ENCODE measurements at places on chromosomes 12 and 14. TPM values are rescaled to one million over a fixed set of nuclear protein-coding genes. Genes with fewer than 3 reads are reported as not detected.

GRCh38 chr12:29389295-29389919, 8.4 kb upstream of the ERGIC2 start:
- no peak for DNase-seq

- DNase-seq: no peak
These were observed 1.0 kb downstream of the TMEM30B start for GRCh38 chr14:61280092-61280525.

GRCh38 chr12:127820846-127821245, 446.1 kb upstream of the TMEM132C start:
- DNase-seq: no peak

- DNase-seq: peak; percentile 8
These were observed 197.4 kb downstream of the DUSP6 start for GRCh38 chr12:89154743-89155499.

- no peak for DNase-seq
These were observed 7.9 kb downstream of the PPFIBP1 start for GRCh38 chr12:27531896-27532295.

- DNase-seq: peak; percentile 76
These were observed 127.4 kb downstream of the KTN1 start for GRCh38 chr14:55707365-55707804.

GRCh38 chr12:91040096-91040755, 17.6 kb downstream of the KERA start:
- peak; percentile 47 for DNase-seq

GRCh38 chr12:106585521-106586277, 2.9 kb downstream of the RFX4 start:
- DNase-seq: no peak

DNA sequence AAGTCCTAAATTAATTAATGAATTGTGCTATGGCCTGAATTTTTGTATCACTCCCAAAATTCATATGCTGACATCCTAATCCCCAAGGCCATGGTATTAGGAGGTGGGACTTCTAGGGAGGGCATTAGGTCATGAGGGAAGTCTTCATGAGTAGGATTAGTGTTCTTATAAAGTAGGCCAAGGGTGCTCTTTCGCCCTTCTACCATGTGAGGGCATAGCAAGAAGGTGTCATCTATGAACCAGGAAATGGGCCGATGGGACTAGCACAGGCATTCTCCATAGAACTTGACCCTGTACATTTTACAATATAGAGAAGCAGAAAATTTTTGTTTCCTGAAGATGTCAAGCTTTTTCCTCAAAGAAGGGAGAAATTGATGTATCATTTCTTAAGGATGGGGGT, 12.5 kb downstream of the SYT10 start:
- DNase-seq: no peak

DNA sequence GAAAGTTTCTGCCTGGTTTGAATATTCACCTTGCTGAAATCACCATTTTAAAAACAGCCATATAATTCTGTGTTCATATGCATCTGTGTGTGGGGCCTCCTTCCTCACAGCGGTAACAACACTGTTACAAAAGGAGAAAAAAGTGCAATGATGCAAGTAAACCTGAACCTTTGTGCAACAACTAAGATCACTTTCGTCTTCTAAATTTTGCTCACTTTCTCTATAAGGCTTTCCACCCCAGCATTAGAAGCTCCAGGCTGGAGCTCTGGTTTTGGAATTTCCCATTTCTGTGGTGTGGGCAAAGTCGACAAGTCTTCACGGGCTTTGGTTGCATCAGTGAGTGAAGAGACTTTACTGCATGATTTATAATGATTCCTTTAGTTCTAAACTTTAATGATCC, 18.4 kb downstream of the FGD6 start:
- DNase-seq: no peak

DNA sequence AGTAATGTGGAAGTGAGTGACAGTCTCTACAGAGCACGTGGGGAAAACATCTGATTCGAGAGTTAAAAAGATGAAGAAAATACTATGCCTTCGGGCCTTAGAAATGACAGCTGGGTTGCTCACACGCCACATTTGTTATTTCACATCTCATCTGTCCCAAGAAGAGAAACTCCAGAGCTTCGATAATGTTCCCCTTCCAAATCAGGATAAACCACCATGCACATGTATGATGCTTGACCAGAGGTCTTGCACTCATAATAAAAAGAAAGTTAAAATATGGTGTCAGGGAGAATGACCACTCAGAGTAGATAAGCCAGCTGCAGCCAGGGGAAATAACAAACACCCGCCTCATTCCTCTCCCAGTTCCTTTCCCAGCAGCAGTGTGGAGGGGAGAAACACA, 34.6 kb downstream of the NIN start:
- no peak for DNase-seq

- DNase-seq: peak; percentile 90
These were observed 18.8 kb upstream of the GAS2L3 start for GRCh38 chr12:100554608-100555077.

DNA sequence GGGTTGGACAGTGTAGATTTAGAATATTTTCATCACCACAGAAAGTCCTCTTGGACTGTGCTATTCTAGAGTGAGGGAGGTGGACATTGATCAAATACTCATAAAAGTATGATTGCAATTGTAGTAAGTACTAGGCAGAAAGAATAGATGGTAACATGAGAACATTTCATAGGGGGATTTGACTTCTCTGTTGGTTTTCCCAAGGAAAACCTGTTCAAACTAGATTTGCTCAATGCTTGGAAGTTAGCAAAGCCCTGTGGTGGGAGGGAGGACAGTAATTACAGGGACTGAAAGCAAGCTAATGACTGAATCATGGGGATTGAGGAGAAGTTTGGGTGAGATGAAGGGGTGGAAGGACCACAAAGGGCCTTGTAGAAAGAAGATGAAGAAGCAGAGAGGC, 24.4 kb upstream of the EID3 start:
- DNase-seq: no peak

DNA sequence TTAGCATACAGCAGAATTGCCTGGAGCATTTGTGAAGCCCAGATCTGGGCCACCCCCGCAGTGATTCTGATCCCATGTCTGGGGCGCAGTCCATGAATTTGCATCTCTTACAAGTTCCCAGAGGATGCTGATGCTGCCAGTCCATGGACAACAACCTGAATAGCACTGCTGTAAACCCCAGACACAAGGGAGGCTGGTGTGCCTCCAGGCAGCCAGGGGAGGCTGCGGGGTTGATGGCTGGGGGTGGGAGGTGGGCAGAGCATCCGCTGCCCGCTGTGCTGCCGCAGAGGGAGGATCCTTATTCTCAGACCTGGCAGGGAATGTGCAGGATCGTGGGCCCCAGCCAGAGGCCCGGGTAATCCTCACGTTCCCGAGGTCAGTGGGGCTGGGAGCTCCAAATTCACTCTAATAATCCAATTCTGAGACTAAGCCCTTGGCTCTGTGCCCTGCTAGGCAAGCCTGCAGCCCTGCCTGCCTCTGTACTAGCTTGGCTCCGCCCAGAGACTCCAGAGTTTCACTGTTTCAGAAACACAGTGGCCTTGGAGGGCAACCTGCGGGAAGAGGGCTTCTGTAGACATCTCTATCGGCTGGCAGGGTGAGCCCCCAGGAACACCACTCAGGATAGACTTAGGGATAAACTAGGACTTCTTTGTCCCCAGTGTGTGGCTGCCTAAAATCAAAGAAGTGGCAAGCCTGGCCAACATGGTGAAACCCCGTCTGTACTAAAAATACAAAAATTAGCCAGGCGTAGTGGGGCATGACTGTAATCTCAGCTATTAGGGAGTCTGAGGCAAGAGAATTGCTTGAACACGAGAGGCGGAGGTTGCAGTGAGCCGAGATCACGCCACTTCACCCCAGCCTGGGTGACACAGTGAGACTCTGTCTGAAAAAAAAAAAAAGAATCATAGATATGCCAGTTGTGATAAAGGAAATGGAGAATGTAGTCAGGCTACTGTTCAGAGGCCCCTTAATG, 17.8 kb upstream of the MLEC start:
- no peak for DNase-seq

DNA sequence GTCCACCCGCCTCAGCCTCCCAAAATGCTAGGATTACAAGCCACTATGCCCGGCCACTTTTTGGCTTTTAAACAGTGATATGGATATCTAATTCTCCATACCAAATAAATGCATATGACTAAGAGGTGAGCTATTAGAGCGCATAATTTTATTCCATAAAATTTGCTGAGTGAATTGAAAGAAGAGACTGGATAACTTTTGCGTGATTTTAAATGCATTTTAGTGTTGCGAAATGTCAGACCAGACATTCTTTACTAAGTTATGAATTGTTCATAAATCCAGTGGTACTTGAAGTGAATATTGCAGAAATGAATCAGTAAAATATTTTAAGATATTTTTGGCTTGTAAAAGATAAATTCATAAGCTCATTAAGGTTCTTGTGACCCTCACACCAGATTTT, 50.9 kb upstream of the DIP2B start:
- DNase-seq: peak; percentile 37

- peak; percentile 72 for DNase-seq
These were observed 11.2 kb downstream of the RHOF start for GRCh38 chr12:121781998-121782979.

DNA sequence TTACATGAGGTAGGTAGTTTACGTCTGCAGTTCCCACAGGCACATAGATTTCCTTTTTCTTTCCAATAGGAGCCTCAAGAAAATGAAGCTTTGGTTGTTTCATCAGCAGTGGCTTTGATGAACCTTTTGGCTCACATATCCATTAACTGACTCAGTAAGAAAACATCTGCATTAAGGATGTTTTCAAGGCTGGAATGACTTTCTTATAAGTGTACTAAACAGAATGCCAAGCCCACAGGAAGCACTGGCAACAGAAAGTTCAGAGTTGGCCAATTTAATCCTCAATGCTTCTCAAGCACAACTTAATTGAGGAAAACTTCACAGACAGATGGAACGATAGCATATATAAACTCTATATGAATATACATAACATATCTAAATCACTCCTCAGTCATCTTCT, 63.5 kb downstream of the ST8SIA1 start:
- peak; percentile 87 for DNase-seq

- no peak for DNase-seq
These were observed 37.4 kb upstream of the PHC1 start for GRCh38 chr12:8876887-8877286.

GRCh38 chr12:117685110-117685926, 283.5 kb downstream of the KSR2 start:
- DNase-seq: no peak

DNA sequence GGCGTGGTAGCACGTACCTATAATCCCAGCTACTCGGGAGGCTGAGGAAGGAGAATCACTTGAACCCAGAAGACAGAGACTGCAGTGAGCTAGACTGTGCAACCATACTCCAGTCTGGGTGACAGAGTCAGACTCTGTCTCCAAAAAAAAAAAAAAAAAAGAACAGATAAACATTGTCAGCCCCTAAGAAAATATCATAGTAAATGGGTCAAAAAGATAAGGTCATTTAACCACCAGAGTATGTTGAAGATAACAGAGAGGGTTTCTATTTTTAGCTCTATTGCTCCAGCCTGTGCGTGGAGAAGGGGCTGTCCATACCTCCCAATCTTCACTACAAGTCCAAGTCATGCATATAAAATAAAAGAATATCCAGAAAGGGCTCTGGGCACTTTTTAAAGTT, 15.4 kb downstream of the LGMN start:
- DNase-seq: no peak

GRCh38 chr14:37985826-37986470, 221.8 kb upstream of the SSTR1 start:
- DNase-seq: peak; percentile 65

DNA sequence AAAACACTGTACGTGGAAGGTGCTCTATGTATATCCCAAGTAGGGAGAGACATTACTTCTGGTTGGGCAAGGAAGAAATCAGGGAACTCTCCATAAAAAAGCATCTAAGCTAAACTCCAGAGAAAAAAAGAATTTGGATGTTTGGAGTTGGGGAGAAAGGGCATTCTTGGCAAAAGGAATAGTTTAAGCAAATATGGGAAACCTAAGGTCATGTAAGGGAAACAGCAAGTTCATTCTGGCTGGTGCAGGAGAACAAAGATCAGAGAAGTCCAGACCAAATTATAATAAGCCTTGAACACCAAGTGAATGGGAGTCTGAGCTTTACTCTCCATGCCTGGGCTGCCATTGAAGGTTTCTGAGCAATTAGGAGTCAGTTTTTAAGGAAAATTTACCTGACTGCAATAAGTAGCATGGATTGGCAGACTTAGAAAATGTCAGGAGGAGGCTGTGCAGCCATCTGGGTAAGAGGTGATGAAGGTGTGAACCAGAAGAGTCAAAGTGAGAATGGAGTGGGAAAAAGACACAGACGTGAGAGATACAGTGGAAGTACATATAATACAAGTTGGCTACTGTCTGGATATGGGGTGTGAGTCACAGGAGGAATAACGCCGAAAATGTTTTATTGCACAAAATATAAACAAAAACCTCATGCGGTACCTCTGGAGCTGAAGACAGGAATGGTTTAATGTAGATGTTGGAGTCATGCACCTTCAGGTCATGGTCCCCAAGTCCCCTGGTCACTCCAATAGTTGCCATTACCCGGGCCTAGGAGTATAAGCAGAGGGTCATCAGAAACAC, 222.6 kb downstream of the MON2 start:
- DNase-seq: peak; percentile 69

GRCh38 chr14:68679746-68680467, 113.0 kb downstream of the ZFP36L1 start:
- no peak for DNase-seq

DNA sequence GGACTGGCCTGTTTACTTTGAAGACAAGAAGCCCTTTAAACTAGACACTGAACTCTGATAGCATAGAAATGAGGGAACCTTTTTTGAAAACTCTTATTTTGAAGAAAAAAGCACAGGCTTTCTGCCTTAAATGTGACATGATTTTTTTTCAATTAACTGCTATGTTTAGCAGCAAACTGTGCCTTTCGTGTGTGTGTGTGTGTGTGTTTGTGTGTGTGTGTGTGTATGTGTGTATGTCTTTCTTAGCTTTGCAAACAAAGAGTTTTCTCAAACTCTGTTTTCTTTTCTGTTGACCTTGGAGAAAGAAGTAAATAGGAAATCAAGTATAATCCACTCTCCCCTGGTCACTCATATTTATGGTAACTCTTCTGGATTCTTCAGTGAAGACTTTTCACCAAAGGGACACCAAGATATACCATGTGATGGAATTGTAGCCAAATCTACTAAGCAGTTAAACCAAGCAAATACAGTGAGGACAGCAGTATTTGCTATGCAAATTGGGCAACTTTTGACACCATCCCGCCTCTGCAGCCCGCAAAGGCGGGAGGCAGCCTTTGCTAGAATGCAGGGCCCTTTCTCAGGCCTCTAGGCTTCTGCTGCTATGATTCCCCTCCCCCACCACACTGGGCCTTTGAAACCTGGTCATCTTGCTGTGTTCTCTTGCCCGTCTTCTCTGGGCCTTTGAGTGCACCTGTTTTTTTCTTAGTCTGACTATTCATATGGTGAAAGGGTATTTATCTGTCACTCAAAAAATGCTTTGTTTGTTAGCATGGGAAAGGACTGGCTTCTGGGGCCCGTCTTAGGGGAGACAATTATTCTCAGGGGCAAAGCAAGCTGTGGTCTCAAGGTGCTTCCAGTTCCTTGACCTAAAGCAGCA, 107.9 kb downstream of the MYRFL start:
- DNase-seq: no peak

GRCh38 chr12:51028126-51028812, 2.1 kb upstream of the SLC11A2 start:
- DNase-seq: peak; percentile 33

- DNase-seq: peak; percentile 78
These were observed 6.2 kb downstream of the IFT43 start for GRCh38 chr14:75991753-75992152.

The RAB15 gene
- total RNA-seq: 3.3 TPM

The SLC6A13 gene
- 0.28 TPM for total RNA-seq

The TMED8 gene
- total RNA-seq: 6.9 TPM

The C12orf54 gene
- not detected for total RNA-seq

The RNASE3 gene
- total RNA-seq: not detected

The ADAM21 gene
- 0.36 TPM for total RNA-seq

The RACGAP1 gene
- total RNA-seq: 110 TPM

The LGR5 gene
- not detected for total RNA-seq

The CLEC2A gene
- not detected for total RNA-seq
